ENCODE measurements at places on chromosomes 7 and 10. TPM values are rescaled to one million over a fixed set of nuclear protein-coding genes. Genes with fewer than 3 reads are reported as not detected.

Gene RAMP3
- not detected for total RNA-seq

Gene ZNF277
- 30.1 TPM for total RNA-seq

Gene MINDY4
- total RNA-seq, result not detected

Gene IQUB
- total RNA-seq, result 0.07 TPM

Gene FAM180A
- total RNA-seq, result not detected

Gene NOS3
- 4.8 TPM for total RNA-seq

Gene CDK14
- total RNA-seq, result 0.71 TPM

Gene CLDN3
- 0.31 TPM for total RNA-seq

Gene ZNF107
- total RNA-seq, result 9.4 TPM

Gene DNAH11
- not detected for total RNA-seq

Gene KEL
- not detected for total RNA-seq

Gene TRIM50
- total RNA-seq, result 21.1 TPM

Gene RASA4B
- total RNA-seq, result 0.48 TPM

Gene SYPL1
- 25.7 TPM for total RNA-seq

Gene INHBA
- not detected for total RNA-seq

Gene RADIL
- total RNA-seq, result 0.52 TPM

Gene FUOM
- 64.2 TPM for total RNA-seq

Gene ARHGEF35
- 0.18 TPM for total RNA-seq

Gene GFRA1
- not detected for total RNA-seq

Gene NPC1L1
- total RNA-seq, result 3.8 TPM

Gene CABCOCO1
- total RNA-seq, result not detected

Gene AIFM2
- 29.6 TPM for total RNA-seq

Gene OR2A42
- not detected for total RNA-seq

Gene PDZD7
- total RNA-seq, result 0.60 TPM

Gene ITGB1
- total RNA-seq, result 123 TPM

Gene ANXA8L1
- not detected for total RNA-seq

Gene GLRX3
- total RNA-seq, result 135 TPM

Gene ANKRD61
- not detected for total RNA-seq

Gene SLC39A12
- not detected for total RNA-seq

Gene ATG9B
- total RNA-seq, result not detected

Gene PIP
- not detected for total RNA-seq

Gene LRRD1
- not detected for total RNA-seq

Gene MSS51
- 0.18 TPM for total RNA-seq

Gene GALNT17
- not detected for total RNA-seq

Gene STAG3
- 0.22 TPM for total RNA-seq

Gene CNPY1
- not detected for total RNA-seq

Gene SUN3
- not detected for total RNA-seq

Gene PKD1L1
- not detected for total RNA-seq

Gene LIPF
- total RNA-seq, result not detected

Gene OPN4
- not detected for total RNA-seq

Gene GDF2
- total RNA-seq, result not detected

Gene SPOCK2
- 4.7 TPM for total RNA-seq

Gene CRPPA
- total RNA-seq, result 1.1 TPM

Gene HPSE2
- not detected for total RNA-seq

Gene PIK3CG
- total RNA-seq, result not detected

Data from HepG2 (cell line).